ENCODE measurements at places on chromosomes 1 and 21.

- DNase-seq, result no peak
Observed at GRCh38 chr1:209884249-209884648, 53.8 kb upstream of the SYT14 start.

GRCh38 chr1:33137800-33138199, 44.0 kb downstream of the TRIM62 start:
- DNase-seq, result no peak

DNA sequence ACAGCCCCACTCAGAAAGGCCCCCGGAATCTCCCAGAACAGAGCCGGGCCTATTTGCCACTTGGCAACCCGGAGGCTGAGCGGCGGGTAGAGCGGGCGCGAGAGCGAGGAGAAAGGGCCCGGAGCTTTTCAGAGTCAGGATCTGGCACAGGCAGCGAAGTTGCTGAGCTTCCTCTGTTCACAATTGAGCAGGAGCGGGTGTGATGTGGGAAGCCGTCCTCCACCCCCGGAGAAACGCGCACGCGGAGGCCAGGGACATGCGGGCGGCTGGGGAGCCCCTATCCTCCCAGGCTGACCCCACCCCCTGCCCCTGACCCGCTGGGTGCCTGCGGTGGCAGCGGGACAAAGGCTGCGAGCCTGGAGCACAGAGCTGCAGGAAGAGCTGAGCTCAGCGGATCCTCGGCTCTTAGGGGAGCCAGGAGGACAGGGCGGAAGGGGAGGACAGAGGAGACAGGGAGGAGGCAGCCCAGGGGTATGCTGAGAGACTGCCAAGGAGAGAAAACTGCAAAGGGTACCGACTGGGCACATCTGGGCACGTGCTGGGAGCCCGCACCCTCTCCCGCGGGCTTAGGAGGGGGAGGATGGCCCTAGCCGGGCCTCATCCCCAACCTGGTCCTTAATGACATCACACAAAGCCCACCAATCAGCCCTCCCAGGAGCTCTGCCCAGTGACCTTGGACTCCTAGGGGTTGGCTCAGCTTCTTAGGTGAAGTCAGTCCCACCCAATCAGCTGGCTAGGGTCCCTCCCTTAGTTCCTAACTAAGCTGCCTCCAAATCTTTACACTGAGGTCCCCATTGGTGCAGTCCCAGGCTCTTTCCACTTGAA, 9.3 kb downstream of the KIF21B start:
- DNase-seq, result no peak

- DNase-seq, result no peak
Observed at GRCh38 chr1:38009088-38009840, 3.3 kb upstream of the UTP11 start.

GRCh38 chr1:97164276-97164639, 442.7 kb downstream of the PTBP2 start:
- DNase-seq, result no peak

DNA sequence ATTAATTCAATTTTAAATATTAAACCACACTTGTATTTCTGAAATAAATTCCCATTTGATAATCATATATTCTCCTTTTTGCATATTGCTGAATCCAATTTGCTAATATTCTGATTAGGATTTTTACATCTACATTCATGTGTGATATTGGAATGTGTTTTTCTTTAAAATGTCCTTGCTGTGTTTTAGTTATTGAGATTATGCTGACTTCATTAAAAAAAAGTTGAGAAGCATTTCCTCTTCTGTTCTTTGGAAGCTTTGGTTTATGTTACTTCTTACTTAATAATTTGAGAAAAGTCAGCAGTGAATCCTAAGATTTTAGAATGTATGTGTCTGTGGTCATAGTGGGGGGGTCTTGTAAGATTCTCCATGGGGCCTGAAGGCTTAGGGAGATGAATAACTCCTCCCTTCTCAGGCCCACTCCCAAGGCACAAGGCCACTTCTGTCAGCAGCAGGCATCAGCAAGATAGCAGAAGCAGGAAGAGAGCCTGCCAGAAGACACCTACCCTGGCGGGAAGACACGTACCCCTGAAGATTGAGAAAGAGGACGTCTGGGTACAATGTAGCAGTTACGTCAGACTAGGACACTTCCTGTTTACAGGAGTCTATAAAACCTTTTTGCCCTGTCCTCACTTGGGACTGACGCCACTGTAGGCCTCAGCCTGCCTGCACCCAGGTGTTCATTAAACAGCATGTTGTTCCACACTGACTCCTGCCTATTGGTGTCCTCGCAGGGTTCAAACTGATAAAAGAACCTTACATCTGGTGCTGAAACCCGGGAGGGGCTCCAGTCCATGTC, 56.9 kb downstream of the ODF2L start:
- DNase-seq, result no peak
